ENCODE measurements at places on chromosomes 12 and 14.

GRCh38 chr12:79454338-79454843, 236.4 kb downstream of the PAWR start:
- DNase-seq = no peak

DNA sequence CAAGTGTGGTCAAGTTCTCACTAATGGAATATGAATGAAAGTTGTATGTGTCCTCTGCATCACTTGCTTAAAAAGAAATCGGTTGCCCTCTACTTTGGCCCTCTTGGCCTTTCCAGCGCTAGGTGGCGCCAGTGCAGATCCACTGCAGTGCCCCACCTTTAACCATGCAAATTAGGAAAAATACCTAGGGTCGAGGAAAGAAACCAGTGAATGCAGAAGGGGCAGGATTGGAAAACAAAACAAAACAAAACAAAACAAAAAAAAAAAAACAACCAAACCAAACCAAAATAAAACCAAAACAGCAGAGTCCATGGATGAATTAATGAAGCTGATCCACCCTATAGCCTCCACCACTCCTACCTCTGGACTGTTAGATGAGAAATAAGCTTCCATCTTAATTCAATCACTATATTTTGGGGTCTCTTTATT, 12.9 kb upstream of the NEMF start:
- DNase-seq = peak; percentile 91

- no peak for DNase-seq
Observed at GRCh38 chr14:61889914-61890351, 127.7 kb downstream of the SNAPC1 start.

DNA sequence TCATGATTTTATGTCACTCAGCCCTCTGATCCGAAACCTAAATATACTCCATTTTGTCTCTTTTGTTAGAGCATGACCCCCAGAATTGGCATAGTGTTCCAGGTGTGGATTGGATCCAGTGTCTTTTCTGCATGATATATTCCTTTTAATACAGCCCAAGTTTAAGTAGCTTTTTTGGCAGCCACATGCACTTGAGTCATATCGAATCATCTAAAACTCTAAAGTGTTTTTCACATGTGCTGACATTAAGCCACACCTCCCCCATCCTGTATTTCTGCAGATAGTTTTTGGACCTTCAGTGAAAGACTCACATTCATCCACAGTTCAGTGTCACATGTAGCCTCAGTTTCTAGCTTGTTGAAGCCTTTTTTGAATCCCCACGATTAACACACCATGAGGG, 30.6 kb downstream of the BORCS5 start:
- DNase-seq = no peak
